AG10803 (cell line): ENCODE measurements at places on chromosomes 11 and 22.
A peak's percentile ranks its signal among the peaks of the same experiment; 100 is the strongest.

DNA sequence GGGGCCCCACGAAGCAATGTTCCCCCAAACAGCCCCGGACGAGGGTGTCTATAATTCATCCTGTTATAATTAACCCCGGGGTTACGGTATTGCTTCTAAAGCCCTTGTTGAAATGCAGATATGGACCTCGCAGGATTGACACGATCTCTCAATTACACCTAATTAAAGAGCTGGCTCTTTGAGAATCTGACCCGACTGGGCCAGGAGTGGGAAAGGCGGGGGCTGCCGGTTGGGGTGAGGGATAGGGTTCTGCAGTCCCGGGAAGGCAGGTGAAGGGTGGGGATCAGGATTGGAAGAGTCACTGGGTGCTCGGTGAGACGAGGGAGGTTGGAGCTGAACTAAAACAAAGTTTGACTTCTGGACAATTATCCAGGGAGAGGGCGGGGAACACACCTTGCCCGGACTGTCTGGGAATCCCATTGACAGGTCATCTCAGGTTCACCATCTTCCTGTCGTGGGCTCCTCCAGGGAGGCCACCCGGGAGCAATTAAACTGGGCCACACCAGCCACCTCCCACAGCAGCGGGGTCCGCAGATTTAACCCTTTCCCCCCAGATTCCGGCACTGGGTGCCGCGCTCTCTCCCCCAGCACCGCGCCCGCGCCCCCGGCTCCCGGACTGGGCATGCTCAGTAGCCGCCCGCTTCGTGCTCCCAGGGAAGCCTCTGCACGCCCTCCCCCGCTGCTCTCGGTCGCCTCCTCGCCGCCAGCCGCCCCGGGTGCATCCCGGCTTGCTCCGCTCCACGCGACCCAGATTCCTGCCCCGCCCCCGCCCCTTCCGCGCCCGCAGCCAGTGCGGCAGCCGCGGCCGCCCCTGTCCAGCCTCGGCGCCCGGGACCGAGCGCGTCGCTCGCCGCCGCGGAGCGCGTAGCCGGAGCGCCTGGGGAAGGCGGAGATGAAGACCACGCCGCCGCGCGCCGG lies at the start of gene ELMOD1:
ELMOD1 (plus strand) TSS at position 688 of the 918 bp plus-strand sequence. CDS start 27,043 bp downstream, outside the sequence.
- peak; percentile 40 for DNase-seq

- no peak for DNase-seq
These were observed 105.3 kb downstream of the ARFGAP2 start for GRCh38 chr11:47071341-47071740.

DNA sequence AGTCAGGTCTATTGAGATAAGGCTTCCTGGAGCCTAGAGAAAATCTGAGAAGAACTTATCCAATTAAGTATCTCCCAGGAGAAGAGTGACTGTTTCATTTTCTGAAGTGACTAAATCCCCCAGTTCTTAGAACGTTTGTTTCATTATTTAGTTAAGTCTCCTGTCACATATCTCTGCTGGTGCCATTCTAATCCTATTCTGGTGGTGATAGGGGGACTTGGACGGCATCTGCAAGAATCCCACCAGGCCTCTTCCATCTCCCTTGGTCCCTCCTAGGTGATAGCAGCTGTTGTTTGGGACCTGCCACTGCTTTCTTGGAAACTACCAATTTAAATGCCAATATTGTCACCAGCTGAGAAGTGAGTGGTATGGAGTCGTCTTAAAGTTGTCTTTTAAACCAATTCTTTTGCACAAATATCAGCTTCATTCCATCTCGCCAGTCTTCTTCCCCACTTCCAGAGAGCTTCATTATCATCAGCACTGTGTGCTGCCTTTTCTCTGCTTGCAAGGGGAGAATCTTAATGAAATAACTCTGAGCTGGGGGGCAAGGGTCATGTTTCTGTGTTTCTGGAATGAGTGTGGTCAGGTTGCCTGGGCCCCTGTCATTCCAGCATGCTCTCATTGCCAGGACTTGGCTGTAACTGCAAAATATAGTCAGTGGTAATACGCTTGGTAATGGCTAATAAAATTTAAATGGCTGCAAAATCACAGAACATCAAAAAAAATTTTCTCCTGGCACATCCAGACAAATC lies 104.8 kb downstream of the LDLRAD3 start:
- no peak for DNase-seq

DNA sequence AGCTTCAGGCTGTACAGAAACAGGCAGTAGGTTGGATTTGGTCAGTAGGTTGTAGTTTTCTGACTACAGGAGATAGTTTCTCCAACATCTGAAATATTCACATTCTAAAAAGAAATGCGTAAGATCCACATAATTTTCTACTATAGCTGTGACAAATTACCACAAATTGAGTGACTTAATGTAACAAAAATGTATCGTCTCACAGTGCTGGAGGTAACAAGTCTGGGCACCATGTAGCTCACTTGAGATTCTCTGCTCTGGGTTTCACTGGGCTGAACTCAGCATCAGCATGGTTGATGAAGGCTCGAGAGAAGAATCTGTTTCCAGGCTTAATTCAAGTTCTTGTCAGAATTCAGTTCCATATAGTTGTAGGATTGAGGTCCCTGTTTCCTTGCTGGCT lies 350.9 kb upstream of the CCDC179 start:
- peak; percentile 16 for DNase-seq

DNA sequence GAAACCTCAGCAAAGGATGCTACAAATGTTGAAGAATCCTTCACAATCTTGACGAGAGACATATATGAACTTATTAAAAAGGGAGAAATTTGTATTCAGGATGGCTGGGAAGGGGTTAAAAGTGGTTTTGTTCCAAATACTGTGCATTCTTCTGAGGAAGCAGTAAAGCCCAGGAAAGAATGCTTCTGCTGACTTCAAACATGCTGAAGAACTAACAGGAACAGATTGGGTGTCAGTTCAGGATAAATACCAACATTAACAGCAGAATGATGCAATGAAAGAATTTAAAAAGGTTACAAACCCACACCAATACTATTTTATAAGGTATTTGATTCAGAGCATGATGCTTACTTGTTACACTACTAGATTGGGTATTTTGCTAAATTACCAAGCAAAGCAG lies 33.9 kb downstream of the RAB39A start:
- peak; percentile 3 for DNase-seq

DNA sequence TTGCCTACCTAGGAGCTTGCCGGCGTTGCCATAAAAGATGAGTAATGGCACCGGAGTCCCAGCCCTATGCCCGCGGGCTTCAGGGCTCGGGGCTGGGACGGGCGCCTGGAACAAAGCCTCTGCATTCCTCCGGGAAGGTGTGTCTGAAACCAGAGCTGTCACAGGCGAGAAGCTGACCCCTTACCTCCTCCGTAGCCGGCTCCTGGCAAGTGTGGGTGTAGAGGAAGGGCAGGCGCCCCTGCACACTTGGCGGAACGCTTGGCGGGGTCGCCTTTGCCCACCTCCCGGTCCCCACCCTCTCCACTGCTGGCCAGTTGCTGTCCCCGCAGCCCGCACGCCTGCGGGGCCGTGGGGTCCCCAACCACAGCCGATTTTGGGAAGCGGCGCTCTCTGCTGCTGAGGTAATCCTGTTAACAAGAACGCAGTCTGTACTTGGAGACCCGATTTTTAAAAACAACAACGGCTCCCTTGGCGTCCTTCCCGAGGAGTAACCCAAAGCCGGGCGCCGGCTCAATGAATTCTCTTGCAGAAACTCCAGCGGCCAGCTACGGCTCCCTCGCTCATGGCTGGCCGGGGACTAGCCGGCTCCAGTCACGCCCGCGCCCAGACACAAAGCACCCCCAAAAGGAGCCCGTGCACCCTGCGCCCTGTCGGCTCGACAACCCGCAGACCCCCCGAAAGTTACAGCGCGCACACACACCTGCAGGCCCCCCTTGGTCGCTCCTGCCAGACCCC lies 89.2 kb downstream of the PLEKHA7 start:
- DNase-seq = peak; percentile 7

DNA sequence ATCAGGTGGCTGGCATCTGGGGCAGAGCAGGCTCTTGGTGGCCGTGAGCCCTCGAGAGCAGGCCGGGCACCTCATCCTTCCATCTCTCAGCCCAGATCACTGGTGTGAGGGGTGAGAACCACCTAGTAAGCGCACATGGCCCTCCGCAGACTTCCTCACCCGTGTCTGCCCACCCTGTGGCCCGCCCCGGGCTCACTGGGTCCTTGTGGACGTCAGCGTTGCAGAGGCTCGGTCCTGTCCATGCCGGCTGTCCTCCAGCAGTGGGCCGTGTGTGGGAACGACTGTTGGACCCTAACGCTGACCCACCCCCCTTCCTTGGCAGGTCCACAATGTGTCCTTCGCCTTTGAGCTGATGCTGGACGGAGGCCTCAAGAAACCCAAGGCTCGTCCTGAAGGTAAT lies 17.2 kb upstream of the PARVG start:
- DNase-seq = no peak

GRCh38 chr11:15095736-15096228 lies 18.9 kb upstream of the INSC start:
- DNase-seq = no peak

DNA sequence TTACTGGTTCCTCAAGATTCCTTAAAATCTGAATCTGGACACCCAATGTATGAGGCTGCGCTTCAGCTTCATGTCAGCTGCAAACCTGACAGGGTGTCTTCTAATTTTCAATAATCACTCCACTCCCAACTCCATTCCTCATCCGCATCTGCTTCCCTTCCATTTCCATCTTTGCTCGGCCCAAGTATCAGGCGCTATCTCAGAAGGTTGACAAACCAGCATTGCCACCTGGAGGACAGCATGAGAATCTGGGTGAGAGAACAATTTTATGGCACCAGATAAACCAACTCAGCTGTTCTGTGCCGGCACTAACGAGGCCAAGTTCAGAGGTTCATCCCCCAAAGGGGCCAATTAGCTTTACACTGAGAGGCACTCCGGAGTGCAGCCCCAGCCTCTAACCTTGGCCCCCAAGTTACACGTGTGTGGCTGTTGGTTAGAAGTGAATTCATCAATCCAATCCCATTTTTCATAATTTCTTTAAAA lies 79.1 kb upstream of the LMO2 start:
- DNase-seq = peak; percentile 59

- DNase-seq = no peak
These were observed 144.2 kb downstream of the TRIM29 start for GRCh38 chr11:119993722-119994121.

GRCh38 chr11:11038782-11039181 lies 180.9 kb upstream of the ZBED5 start:
- DNase-seq = no peak

DNA sequence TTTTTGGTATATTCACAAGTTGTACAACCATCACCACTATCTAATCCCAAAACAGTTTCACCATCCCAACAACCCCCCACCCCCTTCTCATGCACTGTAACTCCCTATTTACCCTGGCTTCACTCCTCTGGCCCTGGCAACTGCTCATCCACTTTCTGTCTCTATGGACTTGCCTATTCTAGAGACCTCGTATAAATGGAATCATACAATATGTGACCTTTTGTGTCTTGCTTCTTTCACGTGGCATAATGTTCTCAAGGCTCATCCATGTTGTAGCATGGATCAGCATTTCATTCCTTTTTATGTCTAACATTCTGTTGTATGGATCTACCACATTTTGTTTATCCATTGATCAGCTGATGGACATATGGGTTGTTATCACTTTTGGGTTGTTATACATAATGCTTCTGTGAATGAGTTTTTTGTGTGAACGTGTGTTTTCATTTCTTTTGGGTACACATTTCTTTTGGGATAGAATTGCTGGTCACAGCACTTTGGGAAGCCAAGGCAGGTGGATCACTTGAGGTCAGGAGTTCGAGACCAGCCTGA lies 46.1 kb downstream of the GDPD5 start:
- no peak for DNase-seq

DNA sequence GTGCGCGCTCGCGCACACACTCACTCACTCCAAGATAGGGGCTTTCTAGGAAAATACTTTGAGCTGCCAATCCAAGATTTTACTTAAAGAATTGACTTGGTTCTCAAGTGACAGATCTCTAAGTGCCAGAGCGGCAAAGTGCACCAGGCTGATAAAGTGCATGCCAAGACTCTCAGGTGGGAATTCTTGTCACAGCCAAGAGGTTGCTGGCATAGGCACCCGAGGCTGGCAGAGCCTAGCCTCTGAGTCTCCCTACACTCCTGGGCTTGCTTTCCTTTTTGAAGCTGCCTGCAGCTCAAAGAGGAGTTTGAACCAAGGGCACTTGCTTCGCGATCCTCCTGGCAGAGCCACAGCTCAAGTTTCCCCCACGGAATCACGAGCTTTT lies 2.5 kb upstream of the ADM start:
- no peak for DNase-seq

DNA sequence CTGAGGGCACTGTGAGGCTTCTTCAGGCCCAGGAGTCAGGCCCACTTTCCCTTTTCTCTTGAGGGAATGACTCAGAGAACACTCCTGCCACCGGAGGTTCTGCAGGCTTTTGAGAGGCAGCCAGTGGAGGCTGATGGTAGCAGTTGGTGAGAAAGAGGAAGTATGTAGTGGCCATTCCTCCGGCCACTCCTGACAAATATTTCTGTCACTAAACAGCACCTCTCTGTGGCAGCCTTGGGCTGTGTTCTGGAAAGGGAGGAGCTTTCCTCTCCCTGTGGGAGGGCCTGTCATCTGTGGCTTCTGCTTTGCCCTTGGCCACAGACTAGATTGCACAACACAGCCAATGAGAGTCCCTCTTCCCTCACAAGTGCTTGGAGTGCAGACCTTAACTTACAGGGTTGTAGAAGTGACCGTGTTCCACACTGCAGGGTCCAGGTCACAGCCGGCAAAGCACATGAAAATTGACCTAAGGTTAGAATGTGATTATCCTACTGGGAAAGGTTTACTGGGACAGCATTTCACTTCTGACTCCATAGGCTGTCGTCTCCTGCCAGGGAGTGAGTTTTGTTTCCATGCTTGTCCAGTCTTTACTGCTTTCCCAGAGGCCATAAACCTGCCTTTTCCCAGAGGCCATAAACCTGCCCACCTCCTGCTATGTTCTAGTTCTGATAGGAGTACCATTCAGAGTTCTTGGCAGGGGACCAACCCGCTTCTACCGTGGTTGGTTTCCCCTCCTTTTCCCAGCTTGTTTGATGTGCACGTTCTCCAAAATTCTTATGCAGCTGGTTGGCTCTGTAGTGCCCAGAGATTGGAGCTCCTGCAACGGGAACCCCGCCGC lies 33.3 kb downstream of the MARK2 start:
- peak; percentile 97 for DNase-seq

DNA sequence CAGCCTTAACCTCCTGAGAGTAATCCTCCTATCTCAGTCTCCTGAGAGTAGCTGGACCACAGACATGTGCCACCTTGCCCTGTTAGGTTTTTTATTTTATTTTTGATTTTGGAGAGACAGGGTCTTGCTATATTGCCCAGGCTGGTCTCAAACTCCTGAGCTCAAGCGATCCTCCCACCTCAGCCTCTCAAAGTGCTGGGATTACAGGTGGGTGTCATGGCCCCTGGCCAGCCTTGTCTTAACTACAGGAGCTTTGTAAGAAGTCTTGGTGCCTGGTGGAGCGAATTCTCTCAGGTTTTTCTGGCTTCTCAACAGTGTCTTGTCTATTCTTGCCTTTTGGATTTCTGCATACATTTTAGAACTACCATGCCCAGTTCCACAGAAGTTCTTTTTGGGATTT lies 546.4 kb downstream of the TBC1D22A start:
- DNase-seq = no peak

- no peak for DNase-seq
These were observed 43.6 kb downstream of the TEAD1 start for GRCh38 chr11:12717851-12718291.

GRCh38 chr22:49600891-49601431 lies 226.7 kb downstream of the BRD1 start:
- DNase-seq = no peak

GRCh38 chr11:91810871-91811270 lies 413.7 kb upstream of the FAT3 start:
- no peak for DNase-seq
